ENCODE measurements at places on chromosomes 5 and 9.

DNA sequence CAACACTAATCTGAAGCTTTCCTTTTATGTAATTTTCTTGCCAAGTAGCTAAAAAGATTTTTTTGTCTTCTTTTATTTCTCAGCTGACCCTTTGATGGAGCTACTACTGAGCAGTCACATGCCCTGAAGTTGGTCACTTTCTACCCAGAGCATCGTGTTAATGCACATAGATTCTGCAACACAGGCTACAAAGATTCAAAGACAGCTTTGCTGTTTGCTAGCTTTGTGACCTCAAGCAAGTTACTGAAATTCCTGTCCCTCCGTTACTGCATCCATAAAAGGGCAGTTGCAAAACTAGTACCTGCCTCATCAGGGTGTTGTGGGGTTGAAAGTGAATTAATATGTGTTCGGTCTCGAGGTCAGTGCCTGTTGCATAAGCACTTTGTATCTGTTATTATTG lies 179.9 kb downstream of the GAS1 start:
- no peak for DNase-seq

DNA sequence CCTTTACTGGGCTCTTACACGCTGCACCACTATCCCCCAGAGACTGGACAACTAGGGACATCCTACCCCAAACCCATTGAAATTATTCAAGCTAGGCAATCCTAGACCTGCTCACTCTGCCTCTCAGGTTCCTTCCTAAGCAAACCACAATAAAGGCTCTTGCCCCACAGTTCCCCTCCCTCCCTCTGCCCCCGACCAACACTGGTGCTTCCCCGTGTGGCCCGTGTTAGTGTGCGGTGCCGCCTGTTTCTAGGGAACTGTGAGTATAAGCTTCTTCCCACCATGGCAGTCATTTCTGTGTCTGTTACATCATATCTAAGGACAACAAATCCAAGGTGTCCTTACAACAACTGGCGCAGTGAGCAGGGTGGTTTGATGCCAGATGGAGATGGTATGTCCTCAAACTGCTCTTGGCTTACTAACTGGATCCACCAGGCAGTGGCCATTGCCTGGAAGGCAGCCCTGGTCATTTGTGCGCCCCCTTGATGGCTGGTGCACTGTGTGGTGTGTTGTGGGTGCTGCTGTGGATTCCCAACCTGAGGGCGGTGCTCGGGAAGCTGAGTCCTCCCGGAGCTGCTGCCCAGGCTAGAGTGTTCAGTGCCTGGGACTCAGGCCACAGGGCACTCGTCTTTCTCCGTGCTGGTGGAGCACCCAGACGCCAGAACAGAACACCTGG lies 8.4 kb upstream of the MXD3 start:
- DNase-seq, result no peak

DNA sequence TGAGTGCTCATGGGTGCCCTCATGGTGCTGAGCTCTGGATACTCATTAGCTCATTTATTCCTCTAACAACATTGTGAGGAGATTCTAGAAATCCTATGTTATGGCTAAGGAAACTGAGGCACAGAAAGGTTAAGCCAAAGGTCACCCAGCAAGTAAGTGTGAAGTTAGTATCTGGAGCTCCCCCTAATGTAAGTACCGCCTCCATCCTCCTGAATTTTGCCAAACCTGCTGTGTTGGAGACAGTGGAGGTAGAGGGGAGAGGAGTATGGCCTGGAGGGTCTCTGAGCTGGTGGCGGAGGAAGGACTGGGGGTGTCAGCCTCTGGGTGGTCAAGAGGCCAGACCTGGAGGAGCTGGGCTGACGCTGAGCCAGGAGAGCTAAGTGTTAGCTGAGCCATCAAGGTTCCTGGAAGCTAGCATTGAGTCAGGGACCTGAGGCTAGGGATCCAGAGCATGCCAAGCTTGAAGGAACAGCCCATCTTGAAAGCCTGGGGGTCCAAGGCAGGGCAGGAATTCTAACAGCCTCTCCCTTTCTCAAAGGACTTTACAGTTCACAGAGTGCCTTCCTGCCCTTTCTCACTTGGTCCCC lies 114.8 kb downstream of the RGS3 start:
- DNase-seq, result no peak

DNA sequence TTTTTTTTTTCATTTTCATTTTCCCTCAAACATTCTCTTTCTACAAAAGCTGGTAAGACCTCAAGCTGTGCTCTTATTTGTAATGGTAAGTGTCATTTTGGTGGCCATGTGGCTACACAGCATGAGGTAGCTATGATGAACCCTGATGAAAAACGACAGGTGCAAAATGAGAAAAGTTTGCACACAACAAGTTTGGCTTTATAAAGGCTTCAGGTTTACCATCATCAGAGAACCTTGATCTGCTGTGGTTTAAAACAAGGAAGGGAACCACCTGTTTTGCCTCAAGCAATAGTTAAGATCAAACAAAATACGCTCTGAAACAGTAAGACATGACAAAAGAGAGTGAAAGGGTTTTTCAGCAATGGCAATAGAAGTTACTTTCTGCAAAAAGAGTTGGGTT lies 1124.6 kb upstream of the ACO1 start:
- DNase-seq, result no peak

DNA sequence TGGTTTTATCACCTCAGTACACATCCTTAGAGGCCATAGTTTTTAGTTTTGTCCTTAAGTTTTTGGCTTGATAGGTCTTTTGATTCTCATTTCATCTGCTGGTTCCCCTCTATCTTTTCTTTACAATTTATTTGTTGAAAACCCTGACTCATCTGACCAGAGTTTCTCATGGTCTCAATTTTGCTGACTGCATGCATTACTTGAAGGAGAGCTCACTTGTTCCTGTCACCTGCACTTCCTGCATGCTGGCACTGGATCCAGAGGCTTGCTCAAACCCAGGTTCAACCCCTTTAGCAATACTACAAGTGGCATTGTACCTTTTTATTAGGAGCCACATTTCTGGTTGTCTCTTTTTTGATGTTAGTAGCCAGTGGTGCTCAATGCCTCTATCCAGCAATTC lies 26.7 kb downstream of the FBXO10 start:
- DNase-seq, result no peak

- DNase-seq, result no peak
Measured at GRCh38 chr5:27568811-27569210, 530.4 kb upstream of the CDH9 start.

- no peak for DNase-seq
Measured at GRCh38 chr5:132138260-132138659, 64.7 kb downstream of the CSF2 start.

- no peak for DNase-seq
Measured at GRCh38 chr5:174337276-174338184, 292.0 kb downstream of the NSG2 start.

GRCh38 chr5:78586251-78586650 lies 62.3 kb downstream of the LHFPL2 start:
- DNase-seq, result no peak

DNA sequence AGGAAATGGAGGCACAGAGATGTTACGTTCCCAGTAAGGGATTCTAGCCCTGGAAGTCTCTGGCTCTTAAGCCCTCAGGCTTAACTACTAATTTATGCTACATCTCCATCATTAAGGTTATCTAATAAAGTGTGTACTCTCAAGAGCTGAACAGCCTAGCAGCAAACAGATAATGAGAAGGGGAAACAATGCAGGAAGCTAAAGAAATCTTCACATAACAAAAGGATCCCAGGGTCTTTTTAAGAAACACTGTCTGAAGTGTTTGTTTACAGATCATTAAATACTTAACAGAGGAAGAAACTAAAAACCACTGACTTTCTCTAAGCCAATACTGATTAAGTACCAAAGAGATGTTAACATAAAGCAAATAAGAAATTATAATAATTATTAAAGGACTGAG lies 129.0 kb downstream of the PAPPA start:
- DNase-seq, result no peak

DNA sequence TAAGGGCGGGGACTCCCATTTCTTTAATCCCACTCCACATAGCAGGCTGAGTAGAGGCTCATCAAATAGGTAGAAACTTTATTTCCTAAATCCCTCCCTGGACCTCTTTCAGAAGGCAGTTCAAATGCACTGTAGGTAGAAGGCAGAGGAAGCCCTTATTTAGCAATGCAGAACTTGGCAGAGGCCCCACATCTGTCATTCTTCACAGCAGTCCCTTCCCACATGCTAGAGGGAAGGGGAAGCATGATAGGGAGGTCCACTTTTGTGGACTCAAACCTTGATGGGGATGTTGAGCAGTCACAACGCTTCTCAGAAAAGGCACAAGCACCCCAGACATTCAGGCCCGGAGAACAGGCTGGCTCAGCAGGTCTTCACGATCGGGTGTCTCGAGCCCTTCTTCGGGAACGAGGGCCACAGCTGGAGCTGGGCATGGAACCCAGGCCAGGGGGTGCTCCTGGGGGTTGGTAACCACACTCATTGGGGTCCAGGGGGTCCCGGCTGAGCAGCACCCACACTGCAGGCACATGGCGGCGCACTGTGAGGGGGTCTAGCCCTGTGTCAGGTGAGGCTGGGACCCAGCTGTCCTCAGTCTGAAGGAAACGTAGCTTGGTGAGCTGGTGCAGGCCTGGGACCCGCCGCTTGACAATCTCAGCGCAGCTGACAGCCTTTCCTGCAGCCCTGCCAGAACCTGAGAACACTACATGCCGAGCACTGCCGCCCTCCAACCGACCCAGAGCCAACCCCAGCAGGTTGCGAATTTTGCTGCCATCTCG lies 1.3 kb downstream of the RPP25L start:
- DNase-seq, result no peak

DNA sequence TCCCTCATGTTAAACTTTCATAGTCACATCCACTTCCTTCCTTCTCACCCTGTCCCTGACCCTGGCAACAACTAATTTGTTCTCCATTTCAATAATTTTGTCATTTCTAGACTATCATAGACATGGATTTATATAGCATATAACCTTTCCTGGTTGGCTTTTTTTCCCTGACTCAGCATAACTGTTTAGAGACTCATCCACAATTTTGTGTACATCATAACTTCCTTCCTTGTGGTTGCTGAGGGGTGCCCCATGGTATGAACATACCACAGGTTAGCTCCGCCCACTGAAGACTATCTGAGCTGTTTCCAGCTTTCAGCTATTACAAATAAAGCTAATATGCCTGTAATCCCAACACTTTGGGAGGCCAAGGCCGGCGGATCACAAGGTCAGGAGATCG lies 137.3 kb downstream of the PHF2 start:
- DNase-seq, result no peak

GRCh38 chr9:135997090-135998015 lies 36.2 kb upstream of the UBAC1 start:
- no peak for DNase-seq

DNA sequence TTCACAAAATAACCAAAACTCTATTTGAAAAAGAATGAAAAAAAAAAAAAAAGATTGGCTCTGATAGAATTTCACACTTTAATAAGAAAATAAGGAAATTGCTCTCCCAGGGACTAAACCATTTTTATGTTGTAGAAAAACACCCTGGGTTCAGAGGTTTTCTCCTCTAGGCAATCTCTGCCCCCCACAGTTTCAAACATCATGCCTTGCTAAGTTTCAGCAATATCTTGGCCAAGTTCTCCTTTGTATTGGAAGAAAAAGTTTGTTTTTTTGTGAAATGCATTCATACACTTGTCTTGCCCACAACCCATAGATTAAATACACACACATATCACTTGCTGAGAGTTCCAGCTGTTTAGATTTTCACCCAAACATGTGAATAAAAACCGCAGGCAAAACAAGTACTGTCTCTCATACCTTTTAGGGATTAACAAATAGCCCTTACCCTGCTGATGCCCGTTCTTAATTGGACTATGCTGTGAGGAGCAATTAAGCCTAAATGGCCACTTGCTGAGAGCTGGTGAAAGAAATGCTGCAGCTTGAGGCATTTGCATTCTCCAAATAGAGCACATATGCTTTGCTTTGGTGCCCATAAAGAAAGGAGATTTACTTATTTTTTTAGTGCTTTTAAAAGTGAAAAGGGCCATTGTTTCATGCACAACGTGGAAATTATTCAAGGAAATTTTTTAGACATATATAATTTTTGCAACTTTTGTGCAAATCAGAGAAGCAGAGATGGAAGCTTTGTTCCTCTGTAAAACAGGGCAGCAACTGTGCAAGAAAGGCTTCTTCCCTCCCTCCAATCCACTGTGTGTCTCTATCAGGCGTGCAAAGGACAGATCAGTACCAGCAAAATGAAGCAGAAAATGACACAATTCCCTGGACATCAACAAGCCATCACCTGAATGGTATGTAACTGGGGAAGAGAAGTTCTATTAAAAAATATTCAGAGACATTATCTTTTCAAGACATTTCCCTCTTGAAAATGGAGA lies 262.4 kb upstream of the KIF2A start:
- no peak for DNase-seq

Data from activated CD4-positive, alpha-beta T cell treated with anti-CD3 and anti-CD28 coated beads for 24 hours (primary cell).